Hematopoietic multipotent progenitor cell treated with erythropoietin and hydrocortisone succinate and interleukin-3 and kit ligand, for 15 days (in vitro differentiated cells): ENCODE measurements at places on chromosomes 16 and 17.

- DNase-seq: no peak
Observed at GRCh38 chr16:48963306-48963705, 318.3 kb downstream of the CBLN1 start.

DNA sequence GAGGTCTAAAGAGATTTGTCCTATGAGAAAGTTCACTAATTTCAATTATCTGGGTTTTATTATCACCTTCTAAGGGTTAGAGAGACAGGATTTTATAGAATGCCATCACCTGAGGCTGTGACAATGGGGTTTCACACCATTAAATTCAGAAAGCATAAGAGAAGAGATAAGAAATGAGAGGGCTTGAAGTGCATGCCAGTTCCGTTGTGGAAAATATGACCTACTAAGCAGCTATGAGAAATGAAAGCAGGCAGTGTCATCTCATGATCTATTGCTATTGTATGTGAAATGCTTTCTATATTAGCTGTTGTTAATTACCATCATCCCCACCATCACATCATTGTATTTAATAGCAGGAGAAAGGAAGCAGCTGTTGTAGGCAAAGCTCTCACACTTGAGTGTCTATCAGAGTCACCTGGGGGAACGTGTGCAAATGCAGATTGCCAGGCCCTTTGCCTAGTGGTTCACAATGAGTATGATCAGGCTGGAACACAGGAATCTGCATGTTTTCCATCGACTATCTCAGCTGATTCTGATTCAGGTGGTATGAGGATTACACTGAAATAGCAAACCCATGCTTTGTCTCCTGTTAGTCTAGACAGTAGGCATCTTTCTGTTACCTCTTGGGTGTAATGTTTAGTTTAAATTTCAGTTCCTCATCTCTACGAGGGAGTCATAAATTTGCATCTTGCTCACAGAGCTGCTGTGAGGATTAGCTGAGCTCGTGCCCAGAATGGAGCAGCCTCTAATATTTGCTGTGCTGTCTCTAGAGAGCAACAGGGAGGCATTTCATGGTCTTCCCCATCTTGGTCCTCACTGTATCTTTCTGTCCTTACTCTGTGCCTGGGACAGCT, 256.4 kb downstream of the CDH13 start:
- DNase-seq: no peak

- DNase-seq: no peak
Observed at GRCh38 chr16:3234543-3234856, 458 bp downstream of the ZNF200 start.

DNA sequence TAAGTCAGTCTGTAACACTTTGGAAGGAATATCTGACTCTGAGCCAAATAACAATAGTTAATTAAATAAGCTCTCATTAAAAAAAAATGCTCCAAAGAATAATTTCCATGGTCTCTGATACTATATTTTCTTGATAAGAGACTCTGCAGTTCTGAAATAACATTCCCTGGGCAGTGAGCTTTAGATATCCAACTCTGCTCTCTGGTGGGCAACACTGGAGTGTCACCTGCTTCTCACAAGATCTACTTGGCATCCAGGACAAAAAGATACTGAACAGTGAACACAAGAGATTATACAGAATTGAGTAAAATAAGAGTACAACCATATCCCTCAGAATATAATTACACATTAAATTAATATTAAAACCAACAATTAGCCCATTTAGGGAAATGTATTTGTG, 13.7 kb downstream of the BLMH start:
- DNase-seq: peak; percentile 17

- no peak for DNase-seq
Observed at GRCh38 chr16:68997564-68997963, 107.9 kb upstream of the HAS3 start.

GRCh38 chr16:4419402-4419959, 3.1 kb upstream of the CORO7 start:
- DNase-seq: no peak

GRCh38 chr17:2402544-2402943, 1.7 kb upstream of the MNT start:
- DNase-seq: no peak

DNA sequence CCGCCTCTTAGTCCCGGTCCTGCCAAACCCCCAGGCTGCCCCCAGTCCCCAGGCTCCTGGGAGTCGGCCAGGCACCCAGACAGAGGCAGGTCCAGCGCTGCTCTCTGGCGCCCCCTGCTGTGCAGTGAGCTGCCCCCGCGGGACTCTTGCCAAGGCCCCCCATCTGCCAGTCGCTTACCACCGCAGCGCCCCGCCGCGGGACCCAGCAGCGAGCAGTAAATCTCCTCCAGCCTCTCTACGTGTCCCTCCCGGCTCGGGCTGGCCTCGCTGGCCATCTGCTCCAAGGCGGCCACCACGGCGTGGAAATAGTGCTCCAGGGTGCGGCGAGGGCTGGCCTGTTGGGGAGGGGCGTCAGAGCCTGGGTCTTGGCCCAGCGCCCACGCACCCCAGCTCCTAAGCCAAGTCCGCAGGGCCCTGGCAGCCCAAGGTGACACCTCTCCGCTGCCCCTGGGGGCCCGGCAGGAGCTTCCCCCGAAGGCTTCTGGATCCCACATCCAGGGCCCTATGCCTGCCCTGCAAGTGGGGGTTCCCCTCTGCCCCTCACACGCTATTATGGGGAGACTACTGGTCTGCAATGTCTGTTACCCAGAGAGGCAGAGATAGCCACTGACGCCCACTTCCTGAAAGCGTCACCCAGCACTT, 33.7 kb upstream of the MFSD6L start:
- DNase-seq: peak; percentile 14

DNA sequence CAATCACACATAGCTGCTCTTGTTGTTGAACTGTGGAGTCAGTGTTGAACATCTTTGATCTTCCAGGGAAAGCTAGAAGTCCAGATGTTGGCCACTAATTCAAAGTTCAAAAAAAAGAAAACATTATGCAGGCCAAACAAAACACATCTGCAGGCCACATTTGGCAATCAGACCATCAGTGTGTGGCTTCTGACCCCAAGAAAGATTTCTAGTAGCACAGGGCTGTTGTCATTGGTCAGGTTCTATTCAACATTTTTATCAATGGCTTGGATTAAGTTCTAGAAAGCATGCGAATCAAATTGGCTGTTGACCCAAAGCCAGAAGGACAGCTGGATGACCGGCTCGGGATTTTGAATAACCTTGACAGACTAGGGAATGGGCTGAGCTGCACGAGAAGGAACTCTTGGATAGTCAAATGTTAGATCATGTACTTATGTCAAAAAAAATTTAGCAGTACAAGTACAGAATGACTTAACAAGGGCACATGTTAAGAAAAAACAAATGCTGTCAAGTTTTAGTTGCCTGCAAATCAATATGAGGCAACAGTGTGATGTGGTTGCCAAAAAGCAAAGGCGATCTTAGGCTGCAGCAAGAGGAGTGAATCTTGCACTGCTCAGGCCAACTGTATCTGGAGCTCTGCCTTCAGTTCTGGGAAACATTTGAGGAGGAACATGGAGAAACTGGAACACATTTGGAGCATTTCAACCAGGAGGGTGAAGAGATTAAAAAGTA, 187.6 kb downstream of the RGS9 start:
- no peak for DNase-seq

- DNase-seq: no peak
Observed at GRCh38 chr17:28412099-28412498, 6.1 kb upstream of the SLC46A1 start.

- DNase-seq: no peak
Observed at GRCh38 chr16:10658943-10659342, 35.8 kb downstream of the TEKT5 start.
